RPMI8226 (cell line): ENCODE measurements at places on chromosomes 5 and 9.

GRCh38 chr9:93660352-93661046 lies 84.1 kb downstream of the PHF2 start:
- DNase-seq = no peak

DNA sequence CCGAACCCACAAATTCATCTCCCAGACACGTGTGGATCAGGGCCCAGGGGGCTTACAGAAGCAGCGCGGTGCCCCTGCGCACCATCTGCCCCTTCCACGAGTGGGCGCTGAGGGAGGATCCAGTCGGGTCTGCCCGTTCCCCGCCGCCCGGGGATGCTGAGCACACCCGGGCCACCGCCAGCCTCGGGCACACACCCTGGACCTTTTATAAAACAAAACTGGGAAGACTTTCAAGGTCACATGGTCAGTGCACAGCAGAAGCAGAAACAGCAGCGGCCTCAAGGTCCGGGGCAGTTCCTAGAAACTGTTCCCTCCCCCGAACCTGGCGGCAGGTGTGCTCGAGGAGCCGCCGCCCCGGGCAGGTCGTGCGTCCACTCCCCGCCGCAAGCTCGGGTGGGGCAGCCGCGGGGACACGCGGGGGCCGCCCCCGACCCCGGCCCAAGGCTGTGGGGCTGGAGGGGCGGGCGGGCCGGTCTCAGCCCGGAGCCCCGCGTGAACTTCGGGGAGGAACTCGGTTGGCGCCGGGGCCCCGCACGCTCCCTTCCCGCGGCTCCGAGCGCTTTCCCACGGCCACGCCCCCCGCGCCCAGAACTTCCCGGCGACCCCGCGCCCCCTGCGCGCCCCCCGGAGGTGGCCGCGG lies 633 bp upstream of the PPP1R26 start:
- peak; percentile 84 for DNase-seq

- no peak for DNase-seq
Observed at GRCh38 chr5:56616454-56617160, 198.7 kb upstream of the MAP3K1 start.

GRCh38 chr9:116163293-116164055 lies 9.9 kb downstream of the PAPPA start:
- DNase-seq = peak; percentile 8

DNA sequence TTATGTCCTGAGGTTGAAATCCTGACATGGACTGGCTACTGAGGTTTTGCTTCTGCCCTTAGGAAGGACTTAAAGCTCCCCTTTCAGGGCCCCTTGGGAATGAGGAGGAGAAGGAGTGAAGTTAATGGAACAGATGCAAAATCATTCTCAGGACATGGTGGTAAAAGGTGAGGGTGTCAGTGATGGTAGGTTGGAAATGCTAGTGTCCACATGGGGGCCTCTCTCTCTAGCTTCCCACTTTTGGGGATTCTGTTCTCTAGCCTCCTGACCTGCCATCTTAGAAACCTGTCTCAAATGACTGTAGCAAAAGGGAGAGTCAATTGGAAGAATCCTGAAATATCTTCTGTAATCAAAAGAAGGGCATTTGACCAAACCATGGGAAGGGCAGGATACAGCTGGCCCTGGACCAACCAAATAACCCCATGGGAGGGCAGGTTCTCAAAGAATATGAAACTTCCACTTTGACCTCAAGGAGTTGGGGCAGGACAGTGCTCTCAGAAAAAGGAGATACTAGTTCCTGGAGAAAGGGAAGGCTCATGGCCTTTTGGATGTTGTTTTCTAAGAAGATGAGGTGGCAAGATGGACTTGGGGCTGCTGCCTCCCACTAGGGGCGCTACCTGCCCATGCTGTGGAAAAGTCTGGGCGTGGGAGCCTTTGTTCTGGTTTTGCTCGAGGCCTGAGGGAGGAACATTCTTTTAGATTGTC lies 21.2 kb upstream of the MLANA start:
- DNase-seq = peak; percentile 47

GRCh38 chr5:135391869-135392255 lies 7.2 kb downstream of the MACROH2A1 start:
- DNase-seq = no peak

DNA sequence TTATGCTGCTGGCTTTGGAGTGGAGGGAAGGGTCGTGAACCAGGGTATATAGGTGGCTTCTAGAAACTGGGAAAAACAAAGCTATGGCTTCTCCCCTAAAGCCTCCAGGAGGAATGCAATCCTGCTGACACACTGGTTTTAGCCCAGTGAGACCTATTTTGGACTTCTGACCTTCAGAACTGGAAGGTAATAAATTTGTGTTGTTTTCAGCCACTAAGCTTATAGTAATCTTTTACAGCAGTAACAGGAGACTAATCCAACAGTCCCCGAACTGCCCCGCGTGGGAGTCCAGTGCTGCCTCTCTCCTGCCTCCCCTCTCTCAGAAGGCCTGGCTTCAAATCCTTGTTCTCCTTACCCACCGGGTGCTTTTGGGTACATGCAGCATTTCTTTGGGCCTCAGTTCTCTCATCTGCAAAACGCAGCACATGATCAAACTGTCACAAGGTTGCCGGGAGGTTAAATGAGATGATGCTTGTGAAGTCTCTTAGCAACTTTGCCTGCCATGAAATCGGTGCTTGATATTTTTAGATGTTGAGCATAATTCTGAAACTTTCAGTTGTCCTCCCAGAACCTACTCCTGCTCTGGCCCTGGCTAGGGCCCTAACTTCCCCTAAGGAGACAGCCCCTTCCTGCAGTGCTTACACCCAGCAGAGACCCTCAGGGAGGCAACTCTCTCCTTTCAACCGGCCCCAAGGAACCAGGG lies 127.3 kb upstream of the BOD1 start:
- DNase-seq = peak; percentile 67

GRCh38 chr5:36635721-36636390 lies 29.4 kb downstream of the SLC1A3 start:
- no peak for DNase-seq

DNA sequence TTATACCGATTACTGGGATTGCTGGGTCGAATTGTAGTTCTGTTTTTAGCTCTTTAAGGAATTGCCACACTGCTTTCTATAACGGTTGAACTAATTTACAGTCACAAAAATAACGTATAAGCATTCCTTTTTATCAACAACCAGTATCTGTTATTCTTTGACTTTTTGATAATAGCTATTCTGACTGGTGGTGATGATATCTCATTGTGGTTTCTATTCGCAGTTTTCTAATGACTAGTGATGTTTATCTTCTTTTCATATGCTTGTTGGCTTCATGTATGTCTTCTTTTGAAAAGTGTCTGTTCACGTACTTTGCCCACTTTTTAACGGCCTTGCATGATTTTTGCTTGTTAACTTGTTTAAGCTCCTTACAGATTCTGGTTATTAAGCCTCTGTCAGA lies 74.4 kb downstream of the FAM174A start:
- no peak for DNase-seq

GRCh38 chr5:9761706-9762105 lies 131.6 kb upstream of the TAS2R1 start:
- DNase-seq = no peak
